ENCODE measurements at places on chromosomes 1 and 21.

GRCh38 chr1:50930965-50931737 is 28.9 kb downstream of the FAF1 start:
- DNase-seq, result no peak

GRCh38 chr1:211133836-211134669 is at the start of gene KCNH1:
Gene KCNH1, minus strand, starts transcription at chr1:211134148. Its CDS starts 203 bp downstream, at chr1:211133945.
- DNase-seq, result no peak

DNA sequence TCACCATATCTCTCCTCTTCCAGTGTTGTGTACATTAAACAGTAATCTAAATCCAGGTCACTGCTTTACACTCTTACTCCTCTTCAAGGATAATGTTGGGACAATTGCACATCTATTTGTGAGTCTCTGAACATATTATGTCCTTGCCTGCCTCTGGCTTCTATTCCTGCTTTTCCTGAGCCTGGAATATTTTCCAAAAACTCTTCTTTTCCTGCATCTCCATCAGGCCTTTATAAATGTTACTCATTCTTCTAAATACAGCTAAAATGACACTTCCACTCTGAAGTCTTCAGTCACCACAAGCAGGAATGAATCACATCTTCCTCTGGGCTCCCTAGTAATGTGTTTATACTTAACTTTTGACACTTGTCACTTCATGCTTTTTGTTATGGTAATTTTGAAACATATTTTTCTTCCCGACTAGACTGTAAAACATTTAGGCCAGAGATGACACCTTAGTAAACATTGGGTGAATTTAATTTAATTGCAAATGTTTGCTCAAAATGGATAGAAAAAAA is 396.0 kb downstream of the LRRIQ3 start:
- no peak for DNase-seq

DNA sequence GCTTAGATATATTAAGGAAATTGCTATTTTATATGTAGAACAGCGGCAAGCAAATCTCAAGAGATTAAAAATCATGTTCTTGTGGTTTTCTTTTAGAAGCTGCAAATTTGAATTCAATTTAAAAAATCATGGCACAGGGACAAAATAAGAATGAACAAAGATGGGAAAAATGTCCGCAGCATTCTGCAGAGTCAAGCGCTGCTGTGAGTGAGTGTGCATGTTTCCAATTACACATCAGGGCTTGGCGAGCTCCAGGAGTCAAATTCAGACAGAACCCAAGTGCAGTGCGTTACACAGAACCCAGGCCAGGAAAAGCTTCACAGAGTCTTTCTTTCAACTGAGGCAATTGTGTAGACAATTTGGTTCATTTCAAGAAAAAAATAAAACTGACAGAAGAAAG is 33.3 kb upstream of the ERG start:
- no peak for DNase-seq

DNA sequence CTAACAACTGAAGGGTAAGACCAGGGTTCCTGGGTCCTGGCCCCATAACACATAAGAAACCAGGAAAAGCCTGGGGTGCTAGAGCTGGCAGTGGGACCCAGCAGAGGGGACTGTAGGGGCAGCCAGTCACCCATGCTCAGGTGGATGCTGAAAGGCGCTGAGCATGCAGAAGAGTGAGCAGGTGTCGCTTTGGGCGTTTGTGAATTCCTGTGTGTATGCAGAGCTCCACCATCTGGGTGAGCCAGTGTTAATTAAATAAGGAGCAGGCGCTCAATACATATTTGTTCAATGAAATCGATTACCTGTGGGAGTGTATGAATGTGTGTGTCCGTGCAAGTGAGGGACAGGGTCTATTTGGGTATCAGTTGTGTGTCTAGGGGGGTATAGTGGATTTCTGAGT is 499 bp downstream of the C1QA start:
- no peak for DNase-seq

DNA sequence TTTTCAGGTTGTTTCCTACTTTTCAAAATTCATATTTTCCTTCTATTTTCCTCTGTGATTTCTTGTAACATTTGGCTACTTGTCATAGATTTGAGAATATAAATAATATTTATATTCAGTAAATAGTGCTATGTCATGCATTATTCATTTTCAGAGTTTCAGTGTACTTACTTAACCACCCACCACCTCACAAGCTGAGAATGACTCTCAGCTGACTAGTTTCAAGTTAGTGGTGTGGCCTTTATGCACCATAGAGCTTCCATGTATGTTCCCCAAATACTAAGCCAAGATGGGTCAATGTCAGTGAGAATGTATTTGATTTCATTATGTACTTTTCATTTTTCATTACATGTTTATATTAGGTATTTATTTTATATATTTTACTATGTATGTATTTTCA is 56.9 kb upstream of the RGS1 start:
- no peak for DNase-seq

GRCh38 chr1:230084408-230085177 is 17.6 kb downstream of the GALNT2 start:
- DNase-seq, result no peak

- DNase-seq, result no peak
These were observed 58.3 kb upstream of the SDC3 start for GRCh38 chr1:30966690-30967369.

DNA sequence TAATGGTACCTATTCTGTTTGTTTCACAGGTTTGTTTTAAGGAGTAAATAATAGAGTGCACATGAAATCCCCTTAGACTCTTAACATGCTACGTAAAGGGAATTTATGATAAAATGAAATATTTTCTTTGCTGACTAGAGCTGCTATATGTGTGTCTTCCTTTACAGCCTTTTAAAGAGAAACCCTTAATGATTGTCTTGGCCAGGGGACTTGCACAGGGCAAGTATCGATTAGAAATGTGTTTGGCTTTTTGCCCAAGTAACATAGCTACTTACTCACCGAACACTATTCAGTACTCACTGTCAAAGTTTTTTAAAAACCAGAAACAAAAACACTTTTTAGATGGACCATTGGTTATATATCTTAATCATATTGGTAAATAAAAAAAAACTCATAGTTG is 71.3 kb upstream of the KIAA1614 start:
- DNase-seq, result no peak

GRCh38 chr1:86505564-86505902 is 36.8 kb downstream of the CLCA1 start:
- no peak for DNase-seq

DNA sequence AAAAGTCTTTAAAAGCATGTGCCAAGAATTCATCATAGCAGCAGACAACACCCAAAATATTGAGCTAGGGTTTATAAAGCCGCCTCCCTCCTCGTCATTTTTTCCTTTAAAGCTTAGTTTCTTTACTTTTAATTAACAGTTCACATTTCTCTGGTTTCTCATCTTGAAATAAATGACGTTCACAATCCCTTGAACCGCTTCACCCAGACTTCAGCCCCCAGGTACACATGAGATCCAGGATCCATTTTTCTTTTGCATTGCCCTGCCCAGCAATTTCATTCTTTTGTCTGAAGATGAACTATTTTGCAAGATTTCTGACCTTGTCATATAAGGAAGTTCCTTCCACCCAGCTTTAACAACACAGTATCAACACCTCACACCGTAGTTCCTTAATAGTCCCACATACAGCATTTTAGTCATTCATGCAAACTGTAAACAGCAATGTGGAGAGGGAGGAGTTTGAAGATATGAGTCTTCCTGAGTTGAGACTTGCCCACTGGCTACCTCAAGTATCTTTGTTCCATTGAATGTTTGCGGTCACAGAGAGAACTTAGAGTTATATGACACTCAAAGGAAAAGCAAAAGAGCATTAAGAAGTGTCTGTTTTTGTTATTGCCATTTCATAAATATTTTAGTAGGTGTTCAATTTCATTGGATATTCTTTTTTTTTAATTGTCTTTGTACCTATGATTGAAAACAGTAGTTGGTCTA is 35.3 kb upstream of the CACYBP start:
- DNase-seq, result no peak

GRCh38 chr1:66732407-66733166 is 19.7 kb upstream of the DYNLT5 start:
- no peak for DNase-seq

DNA sequence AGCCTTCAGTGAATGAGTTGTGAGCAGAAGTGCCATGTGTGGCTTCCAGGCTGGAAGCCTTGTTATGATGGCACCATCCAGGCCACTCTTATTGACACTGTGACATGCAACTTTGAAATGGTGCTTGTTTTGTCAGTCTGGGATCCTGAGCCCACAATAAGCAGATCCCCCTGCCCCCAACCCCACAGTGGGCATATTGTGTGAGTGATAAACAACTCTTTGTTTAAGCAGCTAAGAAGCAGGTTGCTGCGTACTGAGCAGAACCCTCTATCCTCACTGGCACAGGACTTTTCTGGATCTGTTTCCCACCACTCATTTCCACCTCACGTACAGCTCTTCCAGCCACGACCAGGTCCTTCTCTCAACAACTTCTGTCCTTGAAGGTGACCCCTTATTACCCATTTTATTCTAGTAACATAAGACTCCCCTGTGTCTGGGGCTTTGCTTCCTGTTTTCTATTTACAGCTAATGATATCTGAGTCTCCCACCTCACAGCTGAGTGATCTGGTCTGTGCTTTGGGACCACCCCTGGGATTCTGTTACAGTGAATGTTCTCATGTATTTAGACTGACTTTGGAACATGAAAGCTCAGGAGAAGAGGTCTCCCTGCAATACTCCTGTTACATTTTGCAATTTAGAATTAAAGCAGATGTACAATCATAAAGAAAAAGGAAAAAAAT is 375.5 kb downstream of the PCP4 start:
- DNase-seq, result no peak

DNA sequence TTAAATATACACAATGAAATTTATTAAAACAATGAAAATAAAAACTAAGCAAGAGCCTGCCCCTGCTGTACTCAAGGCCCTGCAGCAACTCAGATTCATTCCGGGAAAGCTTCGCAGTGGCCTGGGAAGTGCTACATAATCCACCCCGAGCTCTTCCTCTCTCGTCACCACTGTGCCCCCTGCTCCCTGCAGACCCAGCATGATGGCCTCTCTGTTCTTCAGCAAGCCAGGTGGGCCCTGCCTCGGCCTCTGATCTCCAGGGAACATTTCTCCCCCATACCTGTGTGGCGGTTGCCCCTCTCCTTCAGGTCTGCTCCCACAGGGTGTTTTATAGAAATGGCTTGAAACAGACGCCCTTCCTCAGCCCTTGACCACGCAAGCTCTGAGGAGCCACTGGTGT is 10.6 kb downstream of the RNF187 start:
- no peak for DNase-seq

- DNase-seq, result no peak
These were observed 24.7 kb downstream of the RPS6KC1 start for GRCh38 chr1:213075725-213076124.

- no peak for DNase-seq
These were observed 48.2 kb downstream of the SYT2 start for GRCh38 chr1:202662081-202662480.

GRCh38 chr1:18907917-18908845 is 5.8 kb upstream of the ALDH4A1 start:
- no peak for DNase-seq

- DNase-seq, result no peak
These were observed 183.2 kb downstream of the TRABD2B start for GRCh38 chr1:47813970-47814369.

DNA sequence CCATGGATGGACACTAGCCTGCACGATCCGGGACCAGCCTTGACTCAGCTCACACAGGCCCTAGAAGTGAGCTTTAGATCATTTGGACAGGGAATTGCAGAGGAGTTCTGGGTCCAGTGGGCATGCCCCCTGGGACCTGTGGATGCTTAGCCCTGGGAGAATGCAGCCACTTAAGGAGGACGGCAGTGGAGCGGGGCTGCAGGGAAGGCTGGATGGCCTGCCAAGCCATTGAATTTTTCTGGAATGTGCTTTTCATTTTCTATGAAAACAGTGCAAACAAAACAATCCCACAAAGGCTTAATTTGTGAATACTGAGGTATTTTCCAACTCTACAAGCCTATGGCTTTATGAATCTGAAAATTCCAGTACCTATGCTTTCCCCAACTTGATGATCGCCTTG is 80.4 kb upstream of the GCLM start:
- DNase-seq, result no peak

DNA sequence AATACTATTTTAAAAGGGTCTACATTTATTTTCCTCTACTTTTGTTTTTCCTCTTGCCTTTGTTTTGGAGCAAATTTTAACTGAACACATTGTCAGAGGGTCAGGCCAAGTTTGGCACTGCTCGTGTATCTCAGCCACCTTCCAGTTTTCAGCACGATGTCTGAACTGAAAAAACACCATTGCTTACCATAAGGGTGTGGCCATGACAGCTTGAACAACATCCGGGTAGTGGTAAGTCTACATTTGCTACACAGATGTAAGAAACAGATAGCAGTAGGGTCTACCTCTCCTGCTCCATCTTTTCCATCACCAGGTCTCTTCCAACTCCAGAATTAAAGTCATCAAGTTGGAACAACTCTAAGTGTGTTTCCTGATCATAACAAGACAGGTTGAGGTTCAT is 4.2 kb downstream of the HIVEP3 start:
- no peak for DNase-seq

DNA sequence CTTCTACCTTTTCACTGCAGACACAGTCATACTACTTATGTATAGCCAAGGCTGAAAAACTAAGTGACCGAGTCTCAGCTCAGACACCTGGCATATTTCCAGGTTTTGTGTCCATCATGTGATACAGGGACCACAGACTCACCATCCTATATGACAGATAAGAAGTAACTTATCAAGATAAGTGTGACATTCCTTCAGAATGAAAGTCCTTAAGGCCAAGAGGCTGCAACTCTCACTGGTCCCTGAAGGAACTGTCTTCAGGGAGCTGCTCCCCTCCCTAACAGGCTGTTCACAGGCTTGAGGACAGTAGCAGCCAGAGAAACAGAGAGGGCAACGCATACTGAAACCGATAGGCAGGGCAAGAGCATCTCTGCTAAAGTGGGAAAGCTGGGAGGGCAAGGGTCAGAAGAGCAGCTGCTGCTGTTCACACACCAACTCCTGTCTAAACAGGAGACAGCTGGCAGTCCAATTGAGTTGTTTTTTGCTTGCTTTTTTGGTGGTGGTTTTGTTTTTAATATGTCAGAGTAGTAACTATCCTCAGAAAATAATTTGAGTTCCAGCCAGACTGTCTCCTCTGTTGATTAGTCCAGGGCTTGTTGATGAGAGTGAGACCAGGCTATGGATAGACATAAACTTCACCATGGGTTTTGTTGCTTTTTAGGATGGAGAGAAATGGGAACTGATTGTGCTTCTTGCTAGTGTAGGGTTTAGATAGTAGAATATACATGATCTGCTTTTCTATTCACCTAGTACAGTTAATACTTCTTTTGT is 67.7 kb downstream of the MACF1 start:
- no peak for DNase-seq

DNA sequence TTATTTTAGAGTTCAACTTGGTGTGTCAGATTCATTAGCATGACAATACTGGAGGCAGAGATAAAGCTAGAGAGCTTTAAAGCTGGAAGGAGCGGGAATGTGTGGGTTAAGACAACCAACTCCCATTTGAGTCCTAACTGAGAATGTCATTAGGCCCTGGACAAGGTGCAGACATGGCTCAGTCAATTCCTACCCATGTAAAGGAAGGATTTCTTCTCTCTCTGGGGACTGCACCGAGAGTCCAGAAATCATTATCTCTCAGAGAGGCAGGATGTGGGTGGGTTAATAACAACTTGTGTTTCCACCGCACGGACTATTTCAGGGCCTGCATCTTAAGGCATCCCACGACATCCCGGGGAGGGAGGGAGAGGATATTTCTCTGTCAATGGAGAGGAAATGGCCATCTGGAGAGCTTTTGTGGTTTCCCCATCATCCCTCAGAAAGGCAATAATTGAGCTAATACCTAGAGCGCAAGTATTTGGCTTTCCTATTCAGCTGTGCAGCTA is 46.7 kb upstream of the SARS1 start:
- DNase-seq, result no peak
